Right renal cortex interstitium (tissue), 3 donors: ENCODE measurements at places on chromosomes 6 and 20. TPM values are rescaled to one million over a fixed set of nuclear protein-coding genes. Genes with fewer than 3 reads are reported as not detected.
A peak's percentile ranks its signal among the peaks of the same experiment; 100 is the strongest.

Gene CYP24A1
- polyA plus RNA-seq: 2.0 TPM

Gene IFT52
- 81.6 TPM for polyA plus RNA-seq

Gene SLC22A2
- 12.0 TPM for polyA plus RNA-seq

Gene CLPSL1
- 0.72 TPM for polyA plus RNA-seq

Gene ADTRP
- 1.7 TPM for polyA plus RNA-seq

Gene TGM3
- 0.54 TPM for polyA plus RNA-seq

Gene CTAGE9
- not detected for polyA plus RNA-seq

Gene PSORS1C2
- polyA plus RNA-seq: not detected

Gene CCN6
- polyA plus RNA-seq: 3.9 TPM

Gene GFOD1
- polyA plus RNA-seq: 1.9 TPM

Gene KIAA0408
- polyA plus RNA-seq: 5.8 TPM

Gene LAMA5
- polyA plus RNA-seq: 79.9 TPM

Gene DNAH8
- polyA plus RNA-seq: 0.47 TPM

DNA sequence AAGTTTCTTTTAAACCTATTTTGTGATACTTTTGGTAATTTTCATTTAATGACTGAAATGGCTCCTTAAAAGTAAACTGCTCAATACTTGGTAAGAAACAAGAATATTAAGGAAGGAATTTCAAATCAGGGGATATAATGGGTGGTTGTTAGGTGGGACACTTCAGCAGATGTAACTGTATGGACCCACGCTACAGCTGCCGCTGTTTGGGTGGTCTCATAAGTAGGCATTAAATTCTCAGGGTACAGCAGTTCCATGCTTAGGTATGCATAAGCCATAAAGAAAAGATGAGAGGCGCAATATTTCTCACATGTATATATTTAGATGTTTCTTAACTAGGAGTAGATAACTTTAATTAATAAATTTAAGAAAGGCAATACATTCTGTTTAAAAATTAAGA is 35.0 kb downstream of the COL19A1 start:
- DNase-seq: no peak

GRCh38 chr6:30793521-30794194 is 49.3 kb upstream of the IER3 start:
- DNase-seq: no peak

- DNase-seq: no peak
Measured at GRCh38 chr6:43367245-43367984, 2.0 kb downstream of the ZNF318 start.

GRCh38 chr20:63777614-63778013 is 38.0 kb downstream of the SLC2A4RG start:
- DNase-seq: no peak

DNA sequence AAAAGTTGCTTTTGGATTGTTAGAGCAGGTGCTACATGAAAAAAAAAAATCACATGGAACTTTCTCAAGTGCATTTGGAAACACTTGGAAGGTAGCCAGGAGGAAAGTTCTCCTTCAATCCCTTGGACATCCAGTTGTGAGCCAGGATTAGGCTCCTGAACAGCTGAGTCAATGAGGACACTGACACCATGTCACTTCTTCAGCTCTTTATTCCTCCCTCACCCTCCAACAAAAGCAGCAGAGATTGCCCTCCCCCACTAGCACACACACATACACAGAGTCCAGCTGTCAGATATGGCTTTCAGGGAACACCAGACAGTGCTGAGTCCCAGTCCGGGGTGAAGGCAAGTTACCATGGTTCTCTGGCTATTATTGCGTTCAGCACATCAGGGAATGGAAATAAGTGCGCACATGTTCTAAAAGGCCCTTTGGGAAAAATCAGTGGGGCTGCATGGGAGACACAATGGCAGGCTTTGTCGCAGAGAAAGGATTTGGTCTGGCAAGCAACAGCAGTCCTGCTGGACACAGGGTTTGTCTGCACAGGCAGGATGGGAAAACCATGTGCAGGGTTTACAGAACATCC is 124.7 kb upstream of the MARCKS start:
- peak; percentile 36 for DNase-seq

- DNase-seq: no peak
Measured at GRCh38 chr20:58646703-58647102, 4.4 kb upstream of the STX16 start.

DNA sequence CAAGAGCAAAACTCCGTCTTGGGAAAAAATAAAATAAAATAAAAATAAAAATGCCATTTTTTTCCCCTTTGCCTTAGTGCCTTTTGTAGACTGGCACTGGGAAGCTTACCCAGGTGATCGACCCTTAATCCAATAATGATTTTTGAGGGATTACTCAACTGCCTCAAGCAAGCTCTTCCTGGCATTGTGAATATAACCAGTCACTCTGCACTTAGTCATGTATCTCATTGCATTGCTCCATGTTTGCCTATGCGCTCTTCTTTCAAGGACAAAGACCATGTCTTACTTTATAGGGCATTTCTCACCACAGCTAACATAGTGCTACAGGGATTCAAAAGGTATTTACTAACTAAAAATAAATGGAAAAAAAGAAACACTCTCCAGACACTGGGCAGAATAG is 13.0 kb downstream of the GFOD1 start:
- DNase-seq: no peak

GRCh38 chr20:52118016-52118623 is 73.5 kb downstream of the ZFP64 start:
- DNase-seq: no peak

GRCh38 chr20:2429051-2429450 is 41.5 kb downstream of the SNRPB start:
- no peak for DNase-seq

DNA sequence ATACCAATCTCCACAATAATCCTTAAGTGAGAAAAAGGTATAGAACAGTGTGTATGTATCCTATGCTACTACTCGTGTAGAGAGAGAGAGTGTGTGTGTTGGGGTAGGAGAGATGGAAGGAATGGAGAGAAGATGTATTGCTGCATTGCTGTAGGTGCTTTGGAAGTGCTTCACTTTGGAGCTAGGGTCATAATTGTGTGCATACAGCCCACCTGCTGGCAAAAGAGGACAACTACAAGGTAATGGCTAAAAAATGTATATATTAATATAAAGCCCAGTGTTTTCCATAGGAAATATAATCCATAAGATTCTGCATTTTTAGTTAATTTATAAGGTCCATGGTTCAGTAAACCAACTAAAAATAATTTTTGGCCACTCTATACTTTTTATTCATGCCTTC is 36.1 kb downstream of the SERAC1 start:
- no peak for DNase-seq

DNA sequence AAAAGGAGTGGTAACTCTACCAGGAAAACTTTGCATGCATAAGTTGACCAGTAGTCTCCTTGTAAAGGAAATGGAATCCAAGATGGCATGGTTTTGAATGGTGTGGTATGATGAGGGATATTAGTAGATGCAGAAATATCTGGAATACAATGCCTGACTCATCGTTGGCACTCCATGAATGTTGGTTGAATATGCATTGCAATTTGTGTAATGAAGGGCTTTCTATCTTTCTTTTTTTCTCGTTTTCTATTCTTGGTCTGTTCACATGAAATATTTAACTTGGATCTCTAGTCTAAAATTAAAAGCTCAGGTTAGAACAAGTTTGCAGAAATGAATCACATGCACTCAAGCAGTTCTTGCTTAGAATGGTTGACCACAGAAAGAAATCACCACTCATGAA is 277.3 kb upstream of the PRND start:
- DNase-seq: no peak

- DNase-seq: no peak
Measured at GRCh38 chr6:34152042-34152524, 6.2 kb upstream of the GRM4 start.

- no peak for DNase-seq
Measured at GRCh38 chr6:75842732-75843131, 93.7 kb downstream of the MYO6 start.

DNA sequence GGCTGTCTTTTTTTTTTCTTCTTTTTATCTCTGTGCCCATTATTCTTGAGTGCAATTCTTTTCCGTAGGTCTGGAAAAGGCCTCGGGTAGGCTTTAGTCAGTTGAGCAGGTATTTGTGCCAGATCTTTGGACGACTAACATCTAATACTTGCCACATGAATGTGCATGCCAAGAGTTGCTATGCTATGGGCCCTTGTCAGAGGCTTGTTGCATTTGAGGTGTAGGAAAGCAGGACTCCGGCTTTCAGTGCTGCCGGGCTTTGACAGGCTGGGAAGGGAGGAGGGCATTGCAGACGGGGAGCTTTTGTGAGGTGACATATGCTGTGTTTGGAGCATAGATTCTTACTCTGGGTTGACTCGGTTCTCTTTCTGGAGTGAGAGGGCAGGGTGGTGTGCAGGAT is 10.2 kb downstream of the LRRC1 start:
- DNase-seq: no peak

GRCh38 chr6:75291331-75291730 is 6.7 kb upstream of the TMEM30A start:
- no peak for DNase-seq

- DNase-seq: no peak
Measured at GRCh38 chr6:154479351-154479769, 31.1 kb downstream of the CNKSR3 start.

- no peak for DNase-seq
Measured at GRCh38 chr20:62598761-62599194, 43.5 kb upstream of the SLCO4A1 start.

- no peak for DNase-seq
Measured at GRCh38 chr6:23650676-23651075, 475.3 kb upstream of the NRSN1 start.

- no peak for DNase-seq
Measured at GRCh38 chr6:121686611-121687023, 251.2 kb downstream of the GJA1 start.

DNA sequence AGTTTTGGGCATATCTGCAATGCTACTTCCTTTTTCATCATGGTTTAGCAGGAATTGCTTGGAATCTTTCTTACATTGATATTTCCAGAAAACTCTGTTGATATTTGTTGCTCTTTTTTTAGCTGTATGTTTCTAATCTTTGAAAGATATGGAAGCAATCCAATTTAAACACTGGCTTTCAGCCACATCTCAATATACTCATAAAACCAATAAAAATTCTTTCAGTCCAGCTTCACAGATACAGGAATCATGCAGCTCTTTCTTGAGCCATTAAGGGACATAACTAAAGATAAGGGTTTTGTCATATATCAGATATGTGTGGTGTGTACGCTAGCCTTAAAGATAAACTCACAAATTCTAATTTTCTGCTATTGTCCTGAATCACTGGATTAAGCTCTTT is 47.4 kb downstream of the PKIB start:
- DNase-seq: no peak

GRCh38 chr20:63094767-63095499 is 88.2 kb upstream of the BHLHE23 start:
- no peak for DNase-seq

DNA sequence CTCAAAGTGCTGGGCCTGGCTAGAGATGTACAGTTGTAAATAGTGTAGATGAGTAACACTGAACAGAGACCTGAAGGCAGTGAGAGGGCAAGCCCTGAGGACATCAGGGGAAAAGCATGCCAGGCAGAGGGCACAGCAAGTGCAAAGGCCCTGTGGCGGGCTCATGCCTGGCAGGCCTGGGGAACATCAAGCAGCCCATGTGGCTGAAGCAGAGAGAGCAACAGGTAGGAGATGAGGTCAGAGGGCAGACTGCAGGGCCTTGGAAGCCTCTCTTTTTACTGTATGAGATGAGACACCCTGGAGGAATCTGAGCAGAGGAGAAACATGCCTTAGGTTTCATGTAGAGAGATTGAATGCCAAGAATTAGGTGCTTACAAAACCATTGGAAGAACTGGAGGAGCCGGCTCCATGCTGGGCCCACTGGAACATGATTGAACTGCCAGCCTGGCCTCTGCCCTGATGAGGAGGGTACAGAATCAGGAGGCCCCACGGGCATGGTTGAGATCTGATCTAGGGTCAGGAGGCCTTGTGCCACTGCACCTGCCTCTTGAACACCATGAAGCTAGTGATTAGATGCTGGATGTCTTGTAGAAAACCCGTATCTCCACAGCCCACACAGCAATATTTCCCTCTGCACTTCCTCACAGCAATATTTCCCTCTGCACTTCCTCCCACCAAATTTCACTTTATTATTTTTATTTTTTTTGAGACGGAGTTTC is 5.9 kb upstream of the HMGA1 start:
- no peak for DNase-seq

DNA sequence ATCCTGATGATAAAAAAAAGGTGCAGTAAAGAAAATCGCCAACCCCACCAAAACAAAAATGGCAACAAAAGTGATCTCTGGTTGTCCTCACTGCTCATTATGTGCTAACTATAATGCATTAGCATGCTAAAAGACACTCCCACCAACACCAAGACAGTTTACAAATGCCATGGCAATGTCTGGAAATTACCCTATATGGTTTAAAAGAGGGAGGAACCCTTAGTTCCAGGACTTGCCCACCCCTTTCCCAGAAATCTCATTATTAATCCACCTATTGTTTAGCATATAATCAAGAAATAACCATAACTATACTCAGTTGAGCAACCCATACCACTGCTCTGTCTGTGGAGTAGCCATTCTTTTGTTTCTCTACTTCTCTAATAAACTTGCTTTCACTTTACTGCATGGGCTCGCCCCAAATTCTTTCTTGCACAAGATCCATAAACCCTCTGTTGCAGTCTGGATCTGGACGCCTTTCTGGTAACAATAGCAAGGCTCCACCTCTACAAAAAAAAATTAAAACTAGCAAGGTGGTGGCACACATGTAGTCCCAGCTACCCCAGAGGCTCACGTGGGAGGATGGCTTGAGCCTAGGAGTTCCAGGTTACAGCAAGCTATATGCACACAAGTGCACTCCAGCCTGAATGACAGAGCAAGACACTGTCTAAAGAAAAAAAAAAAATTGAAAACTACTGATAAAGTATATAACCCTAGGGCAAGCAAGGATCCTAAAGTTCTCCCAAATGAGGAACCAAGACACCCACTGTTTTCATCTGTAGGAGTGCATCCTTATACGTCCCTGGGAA is 278.8 kb upstream of the JARID2 start:
- no peak for DNase-seq

GRCh38 chr20:52084727-52085126 is 106.9 kb downstream of the ZFP64 start:
- DNase-seq: no peak

DNA sequence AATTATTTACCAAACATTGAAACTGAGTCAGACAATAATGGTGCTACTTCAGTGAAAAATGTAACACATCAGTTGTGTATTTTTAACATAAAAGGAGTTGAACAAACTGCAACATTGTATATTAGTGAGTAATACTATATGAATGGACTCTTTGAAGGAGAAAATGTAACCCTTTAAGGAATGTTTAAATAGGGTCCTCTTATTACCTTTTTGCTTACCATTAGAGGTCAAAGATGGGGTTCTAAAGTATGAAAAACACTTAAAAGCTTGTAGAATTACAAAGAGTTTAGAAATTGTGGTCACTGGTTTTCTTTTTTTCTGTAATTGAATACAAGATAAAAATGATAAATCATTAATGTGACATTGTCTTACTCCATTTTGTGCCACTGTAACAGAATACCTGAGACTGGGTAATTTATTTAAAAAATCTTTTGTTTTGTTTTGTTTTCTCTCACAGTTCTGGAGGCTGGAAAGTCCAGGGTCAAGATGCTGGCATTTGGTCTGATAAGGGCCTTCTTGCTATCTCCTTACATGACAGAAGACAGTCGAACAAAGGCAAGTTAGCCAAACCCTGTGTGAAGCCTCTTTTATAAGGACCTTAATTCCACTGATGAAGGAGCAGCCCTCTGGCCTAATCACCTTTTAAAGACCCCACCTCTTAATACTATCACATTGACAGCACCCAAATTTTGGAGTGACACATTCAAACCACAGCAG is 43.2 kb downstream of the SESN1 start:
- DNase-seq: no peak
